Skin of body (tissue), 3 donors: ENCODE measurements at places on chromosomes 1 and 21. TPM values are rescaled to one million over a fixed set of nuclear protein-coding genes. Genes with fewer than 3 reads are reported as not detected.

Gene PTPRC
- total RNA-seq, result 25.4 TPM

GRCh38 chr21:36698385-36698980 lies 432 bp upstream of the SIM2 start:
- no peak for DNase-seq

DNA sequence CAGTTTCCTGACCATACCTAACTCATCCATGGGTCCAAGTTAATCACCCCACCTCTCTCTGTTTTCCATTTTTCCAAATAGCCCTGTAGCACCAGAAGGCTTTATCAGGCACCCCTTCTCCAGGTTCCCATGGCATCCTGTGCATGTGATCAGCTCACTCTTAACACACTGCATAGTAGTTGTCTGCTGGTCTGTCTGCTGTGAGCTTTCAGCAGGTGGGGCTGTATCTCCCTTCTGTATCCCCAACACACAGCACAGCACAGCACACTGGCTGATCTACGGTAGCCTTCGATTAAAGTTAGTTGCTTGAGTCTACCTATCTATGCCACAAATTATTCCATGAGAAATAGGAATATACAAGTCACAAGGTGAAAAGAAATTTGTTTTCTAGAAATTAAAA lies 54.3 kb upstream of the C1orf198 start:
- no peak for DNase-seq

GRCh38 chr1:897226-897625 lies 26.5 kb upstream of the SAMD11 start:
- no peak for DNase-seq

- no peak for DNase-seq
These were observed 897.5 kb downstream of the TTLL7 start for GRCh38 chr1:83101406-83101805.

GRCh38 chr1:89993541-89993940 lies 1.4 kb upstream of the ZNF326 start:
- DNase-seq, result no peak

DNA sequence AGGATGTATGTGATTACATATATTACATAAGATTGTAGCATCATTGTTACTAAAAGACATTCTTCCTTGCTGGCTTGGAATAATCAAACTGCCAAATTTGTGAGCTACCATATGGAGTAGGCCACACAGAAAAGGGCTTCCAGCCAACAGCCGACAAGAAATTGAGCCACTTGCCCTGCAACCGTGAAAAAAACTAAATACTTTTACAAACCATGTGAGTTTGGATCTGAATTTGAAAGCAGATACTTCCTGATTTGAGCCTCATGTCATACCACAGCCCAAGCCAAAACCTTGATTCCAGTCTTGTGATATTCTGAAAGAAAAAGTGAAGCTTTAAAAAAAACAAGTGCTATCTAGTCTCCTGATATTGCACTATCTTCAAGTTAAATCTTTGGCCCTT lies 55.6 kb upstream of the PRMT6 start:
- DNase-seq, result no peak

DNA sequence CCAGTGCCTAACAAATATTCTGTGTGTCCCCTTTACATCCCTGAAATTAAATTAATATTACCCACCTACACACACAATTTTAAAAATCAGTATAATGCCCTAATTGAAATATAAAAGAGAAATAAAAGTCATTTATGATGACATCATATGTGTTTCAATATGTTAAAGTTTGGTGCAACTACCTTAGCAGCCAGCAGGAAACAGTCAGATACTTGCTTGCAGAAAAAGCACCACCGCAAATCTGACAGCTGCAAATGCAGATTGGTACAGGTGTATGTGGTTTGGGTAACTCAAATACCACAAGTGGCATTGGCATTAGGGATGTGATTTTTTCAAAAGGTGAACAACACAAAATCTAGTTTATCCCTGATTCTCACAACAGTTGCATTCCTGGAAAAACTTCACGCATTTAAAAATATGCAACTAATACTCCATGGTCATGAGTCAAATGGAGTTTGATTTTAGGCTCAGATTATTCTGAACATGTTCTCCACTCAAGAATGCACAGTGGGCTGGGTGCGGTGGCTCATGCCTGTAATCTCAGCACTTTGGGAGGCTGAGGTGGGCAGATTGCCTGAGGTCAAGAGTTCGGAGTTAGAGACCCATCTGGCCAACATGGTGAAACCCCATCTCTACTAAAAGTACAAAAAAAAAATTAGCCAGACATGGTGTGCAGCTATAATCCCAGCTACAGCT lies 106.3 kb downstream of the EDEM3 start:
- no peak for DNase-seq
